ENCODE measurements at places on chromosomes 11 and 22.
A peak's percentile ranks its signal among the peaks of the same experiment; 100 is the strongest.

GRCh38 chr11:102196816-102197215, 86.6 kb downstream of the YAP1 start:
- no peak for DNase-seq

GRCh38 chr11:70524096-70524922, 126.0 kb downstream of the CTTN start:
- DNase-seq: no peak

DNA sequence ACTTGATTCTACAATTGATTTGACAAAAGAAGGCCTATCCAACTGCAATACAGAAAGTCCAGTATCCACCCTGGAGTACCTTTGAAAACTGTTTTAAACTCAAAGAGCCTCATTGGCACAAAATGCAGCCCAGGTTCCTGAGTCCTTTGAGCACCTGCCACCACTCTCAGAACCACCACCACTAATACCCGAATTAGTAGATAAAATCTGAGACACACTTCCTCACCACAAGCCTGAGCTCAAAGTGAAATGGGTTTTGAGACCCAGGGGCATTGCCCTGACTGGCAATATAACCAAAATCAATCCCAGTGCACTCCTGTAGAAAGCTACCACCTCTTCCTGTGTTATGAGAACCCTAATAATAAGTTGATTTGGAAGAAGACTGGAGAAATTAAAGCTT, 215.7 kb downstream of the CSNK2A3 start:
- DNase-seq: no peak

- no peak for DNase-seq
These were observed 275.3 kb downstream of the METTL15 start for GRCh38 chr11:28383456-28383855.

DNA sequence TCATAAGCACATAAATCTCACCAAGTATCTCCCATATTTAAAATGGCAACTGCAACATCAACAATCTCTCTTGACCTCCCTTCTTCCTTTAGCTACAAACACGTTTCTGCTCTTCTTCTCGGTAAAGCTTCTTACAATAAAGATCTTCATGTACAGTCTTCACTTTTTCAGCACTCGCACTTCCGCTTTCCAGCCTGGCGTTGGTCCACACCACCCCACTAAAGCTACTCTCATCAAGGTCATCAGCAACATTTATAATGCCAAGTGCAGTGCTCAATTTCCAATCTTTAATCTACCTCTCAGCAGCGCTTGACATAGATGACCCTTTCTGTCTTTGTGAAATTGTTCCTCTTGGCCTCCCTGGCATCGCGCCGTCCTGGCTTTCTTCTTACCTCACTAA, 33.6 kb downstream of the NTM start:
- DNase-seq: no peak

GRCh38 chr11:45333001-45333971, 47.1 kb upstream of the SYT13 start:
- no peak for DNase-seq

DNA sequence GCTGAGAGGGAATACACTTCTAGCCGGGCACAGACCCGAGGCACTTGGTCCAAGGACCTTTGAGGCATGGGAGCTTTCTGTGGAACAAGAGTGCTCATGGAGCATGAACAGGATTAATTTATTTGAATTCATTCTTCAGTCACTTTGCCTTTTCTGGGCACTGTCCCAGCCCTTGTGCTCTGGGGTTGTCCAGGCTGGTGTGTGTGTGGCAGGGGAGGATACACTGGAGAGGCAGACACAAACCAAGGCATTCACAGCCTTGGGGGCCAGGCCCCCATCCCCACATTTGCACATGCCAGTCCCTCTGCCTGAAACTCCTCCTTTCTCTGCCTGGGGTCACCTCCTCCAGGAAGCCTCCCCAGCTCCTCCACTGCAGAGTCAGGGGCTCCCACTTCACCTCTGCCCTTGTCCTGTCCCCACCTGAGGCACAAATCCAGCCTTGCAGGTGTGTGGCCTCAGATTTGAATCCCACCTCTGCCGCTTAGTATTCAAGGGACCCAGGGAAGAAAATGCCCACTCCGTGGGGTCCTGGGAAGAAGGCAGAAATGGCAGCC, 55.5 kb downstream of the MYO7A start:
- no peak for DNase-seq

GRCh38 chr11:98456308-98456680, 564.5 kb upstream of the CNTN5 start:
- no peak for DNase-seq

- DNase-seq: no peak
These were observed 66.3 kb downstream of the PAK1 start for GRCh38 chr11:77407613-77408012.

GRCh38 chr22:37932821-37933578, 20.4 kb downstream of the C22orf23 start:
- no peak for DNase-seq

GRCh38 chr11:16981651-16982194, 32.5 kb downstream of the PLEKHA7 start:
- no peak for DNase-seq

GRCh38 chr22:39621826-39622225, 51.3 kb downstream of the CACNA1I start:
- DNase-seq: no peak

DNA sequence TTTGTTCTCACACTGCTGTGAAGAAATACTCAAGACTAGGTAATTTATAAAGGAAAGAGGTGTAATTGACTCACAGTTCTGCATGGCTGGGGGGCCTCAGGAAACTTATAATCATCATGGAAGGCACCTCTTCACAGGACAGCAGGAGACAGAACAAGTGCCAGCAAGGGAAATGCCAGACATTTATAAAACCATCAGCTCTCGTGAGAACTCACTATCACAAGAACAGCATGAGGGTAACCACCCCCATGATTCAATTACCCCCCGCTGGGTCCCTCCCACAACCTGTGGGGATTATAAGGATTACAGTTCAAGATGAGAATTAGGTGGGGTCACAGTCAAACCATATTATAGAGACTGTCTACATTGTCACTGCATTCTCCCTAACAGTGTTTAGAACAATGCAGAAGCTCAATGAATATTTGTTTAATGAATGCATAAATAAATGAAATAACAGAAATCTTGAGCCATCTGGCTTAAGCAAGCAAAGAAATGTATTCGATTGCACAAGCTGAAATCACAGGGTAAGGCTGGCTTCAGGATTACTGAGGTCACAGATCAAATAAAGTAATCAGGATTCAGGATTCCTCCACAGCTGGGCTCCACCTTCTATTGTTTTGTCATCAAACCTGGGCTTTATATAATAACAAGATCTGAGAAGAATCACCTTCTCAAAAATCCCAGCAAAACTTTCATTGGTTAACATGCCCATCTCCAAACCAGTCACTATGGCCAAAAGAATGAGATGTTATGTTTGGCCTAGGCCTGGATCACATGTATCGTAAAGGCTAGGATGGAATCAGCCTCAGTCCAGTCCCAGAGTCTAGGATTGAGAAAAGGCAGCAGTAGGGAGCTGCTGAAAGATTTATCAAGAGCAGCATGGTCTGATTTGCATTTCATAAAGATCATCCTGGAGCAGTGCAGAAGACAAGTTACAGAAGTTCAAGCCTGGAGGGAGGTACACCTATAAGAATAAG, 137.8 kb upstream of the UBASH3B start:
- DNase-seq: no peak

GRCh38 chr11:126695293-126695692, 305.3 kb downstream of the KIRREL3 start:
- no peak for DNase-seq

GRCh38 chr22:28989484-28989883, 72.1 kb downstream of the C22orf31 start:
- DNase-seq: no peak

DNA sequence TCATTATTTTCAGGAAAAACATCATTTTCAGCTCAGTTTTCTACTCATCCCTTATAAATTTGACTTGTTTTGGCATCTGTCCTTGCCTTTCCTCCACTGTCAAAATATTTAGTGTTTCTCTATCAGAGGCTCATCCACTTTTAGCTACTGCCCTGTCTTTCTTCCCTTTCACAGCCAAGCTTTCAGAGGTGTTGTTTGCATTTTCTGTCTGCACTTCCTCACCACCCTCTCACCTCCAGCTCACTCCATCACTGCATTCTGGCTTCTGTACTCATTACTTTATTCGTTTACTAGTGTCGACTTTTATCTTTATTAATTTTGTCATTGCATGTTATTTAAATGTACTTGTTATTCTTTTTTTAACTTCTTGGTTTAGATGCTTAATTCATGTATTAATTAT, 26.7 kb upstream of the NNMT start:
- DNase-seq: no peak

DNA sequence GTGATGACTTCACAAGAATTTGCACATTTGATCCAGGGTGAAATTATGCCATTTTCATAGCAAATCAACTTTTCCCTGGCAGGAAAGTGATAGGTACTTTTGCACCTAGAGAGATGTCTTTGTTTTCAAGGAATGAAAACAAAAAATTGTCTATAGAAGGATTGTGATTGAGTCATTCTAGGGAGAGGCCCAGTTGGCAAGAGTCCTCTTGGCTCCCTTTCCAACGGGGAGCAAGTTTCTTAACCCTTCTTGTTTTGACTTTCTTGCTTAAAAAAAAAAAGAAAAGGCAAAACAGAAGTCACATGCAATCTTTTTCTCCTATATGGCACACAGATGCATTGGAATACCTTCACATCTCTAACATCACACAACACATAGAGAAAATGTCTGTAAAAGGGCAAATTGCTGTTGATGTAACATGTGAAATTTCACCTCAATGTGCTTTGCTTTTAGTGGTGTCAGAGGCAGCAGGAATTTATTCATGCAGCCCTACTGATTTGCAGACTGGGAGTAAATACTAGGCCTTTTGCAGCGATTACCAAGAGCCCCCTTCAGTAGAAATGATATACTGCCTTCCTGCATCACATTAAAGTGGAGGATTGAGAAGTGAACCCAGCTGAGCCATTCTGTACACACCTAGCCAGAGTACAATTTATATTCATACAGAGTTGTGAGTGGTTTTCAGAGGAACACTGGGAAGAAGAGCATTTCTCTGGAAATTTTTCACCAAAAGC, 290.7 kb upstream of the MPPED2 start:
- no peak for DNase-seq

- DNase-seq: no peak
These were observed 516.6 kb downstream of the FAM181B start for GRCh38 chr11:82216927-82217570.

- no peak for DNase-seq
These were observed 6.4 kb downstream of the RAC2 start for GRCh38 chr22:37237371-37238268.

- no peak for DNase-seq
These were observed 64.6 kb upstream of the LMO1 start for GRCh38 chr11:8328231-8328794.

- DNase-seq: no peak
These were observed 89.6 kb downstream of the AASDHPPT start for GRCh38 chr11:106167085-106167484.

- no peak for DNase-seq
These were observed 73.6 kb upstream of the EIF3M start for GRCh38 chr11:32510039-32510438.

DNA sequence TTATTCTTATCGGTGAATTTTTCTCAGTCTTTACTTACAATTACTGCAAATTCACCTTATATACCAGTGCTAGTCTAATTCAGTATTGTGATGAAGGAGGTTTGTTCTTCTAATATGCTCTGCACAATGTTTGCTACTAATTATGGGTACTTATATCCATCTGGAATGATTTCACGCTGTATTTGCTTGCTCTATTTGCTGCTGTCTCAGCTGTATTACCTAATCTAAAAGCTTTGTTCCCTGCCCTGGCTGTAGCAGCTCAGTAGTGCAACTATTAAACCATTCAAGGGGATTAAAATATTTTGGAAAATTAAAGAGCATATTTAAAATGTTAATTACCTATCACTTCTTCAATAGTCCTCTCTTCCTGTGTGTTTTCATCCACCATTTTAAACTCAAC, 375.3 kb downstream of the LUZP2 start:
- DNase-seq: no peak

- no peak for DNase-seq
These were observed 62.7 kb downstream of the DBX1 start for GRCh38 chr11:20097319-20098221.

DNA sequence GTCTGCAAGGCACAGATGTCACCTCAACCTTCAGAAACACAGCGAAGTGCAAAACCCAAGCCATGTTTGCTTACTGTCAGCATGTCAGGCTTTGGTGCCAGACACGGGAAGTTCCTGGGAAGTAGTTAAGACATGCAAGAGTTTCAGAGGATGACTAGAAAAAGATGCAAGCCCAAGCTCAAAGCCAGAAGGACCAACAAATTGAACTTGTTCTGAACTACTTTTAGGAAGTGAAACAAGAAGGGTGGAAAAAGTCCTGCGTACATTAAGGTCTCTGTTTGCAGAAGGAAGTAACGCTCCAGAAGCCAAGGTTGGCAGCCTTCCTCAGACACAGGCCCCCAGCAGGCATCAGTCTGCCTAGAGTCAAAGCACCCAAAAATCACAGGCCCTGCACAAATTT, 2.6 kb downstream of the AP1B1 start:
- DNase-seq: no peak

DNA sequence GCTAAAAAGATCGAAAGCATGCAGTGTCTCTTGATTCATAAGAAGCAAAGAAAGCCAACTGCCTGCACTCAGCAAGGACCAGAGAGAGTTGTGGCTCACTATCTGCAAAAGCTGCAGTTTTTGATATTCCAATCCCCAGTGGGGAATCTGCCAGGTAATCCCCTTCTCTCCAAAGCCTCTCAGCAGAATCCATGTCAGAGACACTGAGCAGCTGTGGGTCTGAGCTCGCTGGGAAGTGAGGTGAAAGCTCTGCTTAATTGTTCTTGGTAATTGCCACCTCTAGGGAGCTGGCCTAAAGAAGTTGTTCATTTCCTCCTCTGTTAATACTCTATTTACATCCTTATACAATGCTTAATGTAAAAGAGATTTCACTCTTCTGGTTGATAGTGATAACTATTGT, 261.3 kb upstream of the LRRC4C start:
- DNase-seq: no peak

DNA sequence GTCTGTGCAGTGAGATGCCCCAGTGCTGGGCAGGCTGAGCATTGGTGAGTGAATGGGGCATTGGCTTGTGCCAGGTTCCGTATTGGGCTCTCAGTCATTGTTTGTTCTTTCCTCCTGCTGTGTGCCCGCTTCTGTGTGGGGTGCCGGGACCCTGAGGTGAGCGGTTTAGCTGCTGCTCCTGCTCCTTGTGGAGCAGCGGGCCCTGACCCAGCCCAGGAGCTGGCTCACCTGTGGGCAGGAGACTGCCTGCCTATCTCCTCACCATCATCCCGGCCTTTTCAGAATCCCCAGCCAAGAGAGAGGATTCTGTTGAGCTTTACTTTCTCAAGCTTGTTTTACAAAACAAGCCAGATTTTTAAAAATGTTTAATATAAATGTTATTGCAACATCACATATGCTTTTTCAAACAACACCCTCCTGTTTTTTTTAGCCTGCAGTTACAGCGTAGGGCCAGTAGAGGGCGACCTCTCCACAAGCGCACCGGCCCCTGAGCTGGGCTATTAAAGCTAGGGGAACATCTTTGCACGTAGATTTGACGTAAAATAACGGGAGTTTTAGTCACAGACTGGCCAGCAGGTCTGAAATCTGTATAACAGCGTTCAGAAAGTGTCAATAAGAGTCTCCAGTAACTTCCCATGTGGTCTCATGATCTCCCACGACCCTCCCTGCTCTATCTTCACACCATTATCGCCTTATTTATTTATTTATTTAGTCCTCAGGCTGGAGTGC, 25.1 kb upstream of the RELT start:
- peak; percentile 36 for DNase-seq

- no peak for DNase-seq
These were observed 695.7 kb downstream of the NELL1 start for GRCh38 chr11:21364866-21365624.

All from activated CD8-positive, alpha-beta memory T cell treated with anti-CD3 and anti-CD28 coated beads for 4 hours (primary cell).